ENCODE measurements at places on chromosomes 6 and 20.
A peak's percentile ranks its signal among the peaks of the same experiment; 100 is the strongest.

DNA sequence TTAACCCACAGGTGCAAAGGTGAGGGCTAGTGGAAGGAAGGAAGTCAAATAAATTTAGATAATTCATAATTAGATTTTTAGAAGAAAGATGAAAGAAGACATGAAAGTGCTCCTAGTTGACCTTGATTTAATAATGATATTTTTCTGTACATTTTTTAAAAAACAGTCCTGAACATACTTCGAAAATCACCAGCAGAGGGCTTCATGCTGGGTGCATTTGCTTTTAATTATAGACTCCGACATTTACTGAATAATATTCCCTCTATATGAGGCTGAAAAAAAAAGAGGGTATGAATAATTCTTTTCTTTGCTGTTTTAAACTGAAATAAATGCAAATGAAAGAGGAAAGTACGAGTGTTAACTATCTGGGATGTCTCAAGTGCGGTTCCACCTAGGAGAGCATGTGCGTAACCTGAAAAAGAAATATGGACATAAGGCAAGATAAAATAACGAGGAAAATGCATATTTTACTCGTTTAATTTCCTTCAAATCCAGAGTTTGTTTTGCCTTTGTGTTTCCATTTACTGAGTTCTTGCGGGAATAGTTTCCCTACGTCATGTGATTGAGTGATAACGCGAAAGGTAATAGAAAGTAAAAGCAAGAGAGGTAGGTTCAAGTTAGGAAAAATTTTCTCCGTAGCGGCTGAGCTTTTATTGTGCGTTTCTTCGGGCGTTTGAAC lies 3.1 kb upstream of the TFAP2B start:
- DNase-seq, result no peak

DNA sequence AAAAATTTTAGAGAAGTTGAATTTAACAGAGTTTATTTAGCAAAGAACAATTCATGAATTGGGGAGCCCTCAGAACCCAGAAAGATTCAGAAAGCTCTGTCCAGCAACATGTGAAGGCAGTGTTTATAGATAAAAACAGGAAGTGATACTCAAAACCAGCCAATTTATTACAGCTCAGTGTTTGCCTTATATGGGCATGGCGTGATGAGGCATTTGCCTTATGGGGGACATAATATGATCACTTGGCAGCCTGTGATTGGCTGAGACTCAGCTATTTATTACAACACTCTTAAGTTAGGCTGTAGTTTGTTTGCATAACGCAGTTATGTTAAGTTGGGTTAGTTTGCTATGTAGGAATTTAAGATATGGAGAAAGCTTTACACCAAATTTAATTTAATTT lies 11.5 kb downstream of the HLA-DPA1 start:
- no peak for DNase-seq

- DNase-seq, result no peak
Measured at GRCh38 chr20:17626217-17627007, 55.6 kb downstream of the RRBP1 start.

DNA sequence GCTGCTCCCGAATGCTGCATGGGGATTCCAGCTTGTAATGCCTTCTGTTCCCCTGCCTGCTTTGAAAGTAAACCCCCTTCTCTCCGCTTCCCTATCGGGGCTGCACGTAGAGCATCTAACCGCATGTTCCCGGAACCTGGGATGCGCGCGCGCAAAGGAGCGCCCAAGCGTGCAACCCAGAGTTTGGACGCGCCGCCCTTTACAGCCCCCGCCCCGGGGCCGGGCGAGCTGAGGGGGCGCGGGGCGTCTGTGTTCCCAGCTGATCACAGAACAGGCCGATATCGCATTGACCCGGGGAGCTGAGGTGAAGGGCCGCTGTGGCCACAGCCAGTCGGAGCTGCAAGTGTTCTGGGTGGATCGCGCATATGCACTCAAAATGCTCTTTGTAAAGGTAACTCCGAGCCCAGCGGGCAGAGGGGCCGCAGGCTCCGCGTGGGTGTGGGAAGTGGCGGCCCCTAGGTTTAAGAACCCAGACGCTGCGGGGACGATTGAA lies 1.4 kb downstream of the LAMP5 start:
- no peak for DNase-seq

- DNase-seq, result no peak
Measured at GRCh38 chr20:47429409-47429808, 72.3 kb upstream of the NCOA3 start.

DNA sequence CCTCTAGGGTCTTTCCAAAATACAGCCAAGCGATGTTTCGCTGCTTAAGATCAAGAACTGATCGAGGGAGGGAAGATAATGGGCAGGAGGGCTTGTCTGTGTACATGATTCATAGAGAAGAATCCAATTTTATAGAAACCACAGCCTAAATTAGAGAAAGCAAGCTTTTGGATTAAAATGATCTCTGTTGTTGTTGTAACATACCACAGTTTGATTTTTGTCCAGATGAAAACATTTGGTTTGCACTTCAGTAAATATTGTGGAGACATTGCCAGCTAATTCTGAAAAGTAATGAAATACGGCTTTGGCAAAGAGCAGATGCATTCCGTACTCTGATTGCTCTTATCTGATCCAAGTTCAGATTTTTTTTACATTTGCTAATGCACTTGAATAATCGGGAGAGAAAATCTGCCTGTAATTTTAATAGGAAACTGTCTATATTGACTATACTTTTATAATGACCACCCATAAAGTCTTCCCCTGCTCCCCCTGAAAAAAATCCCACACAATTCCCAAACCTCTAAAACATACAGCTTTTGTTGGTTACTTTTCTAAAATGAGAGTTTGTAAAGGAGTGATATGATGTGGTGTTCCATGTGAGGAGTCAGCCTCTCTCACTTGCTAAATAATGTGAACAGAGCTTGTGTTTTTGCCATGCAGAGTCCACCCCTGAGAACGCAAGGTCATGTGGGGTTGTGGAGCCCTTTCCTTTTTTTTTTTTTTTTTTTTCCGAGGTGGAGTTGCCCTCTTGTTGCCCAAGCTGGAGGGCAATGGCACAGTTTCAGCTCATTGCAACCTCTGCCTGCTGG lies 199.9 kb downstream of the DTNBP1 start:
- DNase-seq, result no peak

GRCh38 chr6:135094403-135094821 lies 39.8 kb upstream of the HBS1L start:
- DNase-seq, result peak; percentile 16

DNA sequence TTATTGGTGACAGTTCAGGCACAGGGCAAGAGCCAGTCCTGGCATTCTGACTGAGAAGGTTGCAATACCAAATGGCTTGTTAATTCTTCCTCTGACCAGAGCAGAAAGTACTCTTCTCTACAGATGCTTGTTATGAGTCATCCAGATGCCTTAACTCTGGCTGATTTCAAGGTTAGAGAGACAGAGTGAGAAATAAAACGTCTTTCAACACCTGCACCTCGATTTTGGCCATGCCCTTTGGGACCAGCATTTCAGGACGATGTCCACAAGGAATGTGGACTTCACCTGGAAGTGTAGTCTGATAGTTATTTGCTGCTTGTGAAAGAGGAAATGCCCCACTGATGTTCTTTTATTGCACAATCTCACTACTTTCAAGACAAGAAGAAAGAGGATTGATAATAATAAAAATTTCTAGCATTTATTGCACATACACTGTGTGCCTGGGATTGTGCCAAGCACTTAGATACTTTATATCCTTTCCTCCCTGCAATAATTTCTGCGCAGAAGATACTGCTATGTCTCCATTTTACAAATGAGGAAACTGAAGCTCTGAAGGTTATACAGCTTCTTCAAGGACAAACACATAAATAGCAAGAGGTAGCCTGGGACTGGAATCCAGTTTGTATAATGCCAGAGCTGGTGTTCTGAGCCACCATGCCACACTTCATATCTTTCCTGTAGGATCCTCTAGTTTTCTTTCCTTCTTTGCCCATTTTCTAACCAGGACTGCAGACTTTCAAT lies 33.5 kb upstream of the MCM3 start:
- no peak for DNase-seq

- DNase-seq, result no peak
Measured at GRCh38 chr6:118743746-118744145, 92.4 kb upstream of the CEP85L start.

GRCh38 chr6:19804205-19805128 lies 32.7 kb upstream of the ID4 start:
- peak; percentile 4 for DNase-seq

DNA sequence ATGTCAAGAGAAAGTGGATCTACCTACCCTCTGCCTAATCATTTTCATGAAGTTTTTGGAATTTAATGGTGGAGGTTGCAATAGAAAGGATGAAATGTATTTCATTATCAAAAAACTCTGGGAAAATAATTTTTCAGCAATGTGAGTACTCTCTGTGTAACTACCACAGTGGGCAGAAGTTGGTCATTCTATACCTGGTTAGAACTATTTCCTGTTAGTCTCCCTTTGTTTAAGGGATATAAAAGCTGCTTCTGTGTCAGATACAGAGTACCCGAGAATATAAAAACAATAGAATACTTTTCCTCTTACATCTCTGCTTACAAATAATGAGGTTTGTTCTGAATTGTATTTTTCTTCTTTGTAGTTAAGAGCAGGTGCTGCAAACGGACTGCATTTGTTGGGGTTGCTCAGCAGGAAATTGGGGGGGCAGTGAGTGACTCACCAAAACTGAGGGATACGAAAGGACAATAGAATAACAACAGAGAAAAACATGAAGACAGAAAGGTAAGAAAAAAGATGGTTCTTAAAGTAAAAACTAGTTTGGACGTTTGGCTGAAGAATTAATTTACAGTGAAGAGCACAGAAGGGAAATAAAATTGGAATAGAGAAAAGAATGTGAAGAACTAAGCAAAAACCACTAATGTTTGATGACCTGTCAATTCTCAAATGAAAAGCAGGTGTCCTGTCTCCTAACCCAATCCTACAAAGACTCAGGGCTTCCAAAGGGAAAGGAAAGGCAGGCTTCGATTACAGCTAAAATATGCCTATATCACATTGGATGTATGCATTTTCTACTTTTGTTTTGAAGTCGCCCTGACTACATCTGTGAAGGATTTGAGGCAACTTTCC lies 703.1 kb downstream of the RFPL4B start:
- no peak for DNase-seq

GRCh38 chr6:36052097-36052496 lies 24.5 kb downstream of the MAPK14 start:
- DNase-seq, result no peak

GRCh38 chr20:1922786-1923185 lies 27.6 kb downstream of the SIRPA start:
- no peak for DNase-seq

DNA sequence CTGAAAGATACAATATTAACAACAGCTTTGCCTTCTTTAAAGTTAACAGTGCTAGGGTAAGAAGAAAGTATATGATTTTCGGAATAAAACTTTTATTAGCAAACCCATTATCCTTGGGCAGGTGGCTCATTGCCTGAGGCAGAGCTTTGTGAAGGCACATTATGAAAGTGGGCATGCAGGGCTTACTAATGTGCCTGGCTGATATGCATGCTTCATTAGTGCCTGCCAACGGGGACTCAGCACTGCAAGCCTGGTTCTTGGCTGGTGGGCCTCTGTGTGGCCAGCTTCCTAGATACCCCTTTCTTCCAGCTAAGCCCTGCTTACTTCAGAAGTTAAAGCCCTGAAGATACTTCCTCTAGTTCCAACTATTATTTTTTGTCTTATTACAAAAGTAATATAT lies 481.6 kb downstream of the ADGRB3 start:
- no peak for DNase-seq

DNA sequence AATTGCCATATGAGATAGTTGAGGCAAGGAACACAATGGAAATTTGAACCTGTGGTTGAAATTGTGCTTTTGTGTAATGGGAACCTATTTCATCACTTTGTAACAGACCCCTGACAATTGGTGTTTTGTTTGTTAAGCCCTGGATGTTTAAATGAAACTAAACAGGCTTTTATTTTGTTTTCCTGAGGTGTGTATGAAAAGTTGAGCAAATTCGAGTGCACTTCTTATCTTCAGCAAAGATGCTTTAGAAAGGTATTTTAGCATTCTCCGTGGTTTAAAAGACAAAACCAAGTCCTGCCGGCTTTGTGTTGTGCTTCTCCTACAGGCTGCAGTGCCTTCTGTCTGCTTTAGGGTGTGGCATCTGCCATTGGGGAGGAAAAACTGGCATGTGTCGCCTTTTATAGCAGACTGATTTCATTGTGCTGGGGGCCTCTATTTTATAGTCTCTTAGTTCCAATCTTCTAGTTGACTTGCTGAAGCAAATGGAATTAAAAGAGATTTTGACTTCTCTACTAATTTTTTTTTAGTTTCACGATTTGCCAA lies 2.2 kb upstream of the ARID1B start:
- DNase-seq, result no peak

GRCh38 chr20:9110916-9111432 lies 42.1 kb downstream of the PLCB4 start:
- DNase-seq, result no peak

- DNase-seq, result no peak
Measured at GRCh38 chr20:25206548-25206947, 11.0 kb downstream of the ENTPD6 start.

DNA sequence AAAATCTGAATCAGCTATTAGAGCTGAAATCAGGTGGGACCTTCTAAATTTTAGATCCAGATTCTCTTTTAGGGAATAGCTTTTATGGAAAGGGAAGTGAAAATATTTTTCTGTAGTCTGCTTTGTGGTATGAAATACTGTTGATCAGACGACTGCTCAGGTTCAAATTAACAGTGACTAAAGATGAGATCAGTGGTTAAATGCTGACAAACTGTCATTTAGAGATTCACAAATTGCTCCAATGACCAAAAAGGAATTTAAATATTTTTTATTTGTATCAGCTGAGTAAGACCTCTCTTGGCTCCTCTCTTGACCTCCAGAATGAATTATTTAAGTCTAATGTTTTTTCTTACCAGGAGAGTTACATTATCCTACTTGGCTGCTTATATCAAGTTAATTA lies 77.3 kb downstream of the KCNQ5 start:
- DNase-seq, result no peak

DNA sequence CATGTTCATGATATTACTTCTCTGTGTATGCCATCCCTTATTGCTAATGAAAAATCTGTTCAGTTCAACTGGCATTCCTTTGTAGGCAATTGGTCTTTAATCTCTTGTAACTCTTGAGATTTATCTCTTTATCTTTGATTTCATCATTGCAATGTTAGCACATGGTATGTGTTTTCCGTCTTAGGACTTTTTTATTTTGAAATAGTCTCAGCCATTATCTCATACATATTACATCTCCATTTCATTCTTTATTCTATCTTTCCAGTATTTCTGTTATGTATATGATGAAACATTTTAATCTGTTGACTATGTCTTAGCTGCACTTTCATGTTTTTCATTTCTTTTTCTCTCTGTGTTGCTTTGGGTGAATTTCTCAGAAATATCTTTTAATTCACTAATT lies 58.1 kb downstream of the VSTM2L start:
- no peak for DNase-seq

Measured in activated T-helper 1 cell treated with Interleukin-2 at 50 U/mL for 16 hours (primary cell).